ENCODE measurements at places on chromosomes 4 and X. TPM values are rescaled to one million over a fixed set of nuclear protein-coding genes. Genes with fewer than 3 reads are reported as not detected.

FABP2 gene
- not detected for total RNA-seq

CT45A2 gene
- total RNA-seq: not detected

CSN1S1 gene
- not detected for total RNA-seq

HSFX3 gene
- not detected for total RNA-seq

NLGN3 gene
- 3.7 TPM for total RNA-seq

MAGEB5 gene
- total RNA-seq: not detected

Measured in T-cell (primary cell).